Bronchial epithelial cell (primary cell): ENCODE measurements at places on chromosomes 13 and 19. TPM values are rescaled to one million over a fixed set of nuclear protein-coding genes. Genes with fewer than 3 reads are reported as not detected.

SYCN gene
- not detected in 2 replicates for total RNA-seq

DNA sequence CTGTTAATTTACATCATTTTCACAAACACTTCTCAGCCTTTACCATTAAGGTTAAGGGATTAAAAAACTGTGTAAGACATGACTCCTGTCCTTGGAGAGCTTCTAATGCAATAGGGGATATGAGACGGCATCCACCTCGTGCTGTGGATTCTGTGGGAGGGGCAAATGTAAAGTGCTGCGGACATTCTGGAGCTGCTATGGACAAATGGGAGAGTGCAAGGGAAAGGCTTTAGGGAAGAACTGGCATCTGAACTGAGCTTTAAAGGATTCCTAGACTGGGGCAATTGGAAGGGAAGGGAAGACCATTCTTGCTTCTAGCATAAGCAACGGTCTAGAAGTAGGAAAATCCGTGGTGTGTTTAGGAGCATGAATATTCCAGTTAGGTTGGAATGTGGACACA, 31.4 kb downstream of the CDADC1 start:
- no peak for DNase-seq

DNA sequence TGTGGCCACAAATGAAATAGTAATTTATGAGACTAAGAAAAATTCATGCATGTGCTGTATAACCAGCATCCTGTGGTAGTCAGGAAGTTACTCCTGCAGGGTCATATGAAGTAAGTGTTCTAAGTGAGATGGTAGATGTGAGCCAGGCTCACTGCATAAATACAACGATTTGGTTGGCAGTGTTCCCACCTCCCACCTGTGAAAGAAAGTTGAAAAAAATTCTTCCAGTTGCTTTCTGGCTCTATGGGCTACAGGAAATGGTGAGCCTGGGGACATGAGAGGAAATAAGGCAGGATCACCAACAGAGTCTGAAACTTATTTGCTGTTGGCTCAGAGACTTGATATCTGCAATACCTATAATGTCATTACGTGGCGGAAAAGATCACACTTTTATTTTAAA, 301.7 kb upstream of the SPRY2 start:
- no peak for DNase-seq

- no peak for DNase-seq
Measured at GRCh38 chr13:110519046-110519445, 42.5 kb downstream of the RAB20 start.

DNA sequence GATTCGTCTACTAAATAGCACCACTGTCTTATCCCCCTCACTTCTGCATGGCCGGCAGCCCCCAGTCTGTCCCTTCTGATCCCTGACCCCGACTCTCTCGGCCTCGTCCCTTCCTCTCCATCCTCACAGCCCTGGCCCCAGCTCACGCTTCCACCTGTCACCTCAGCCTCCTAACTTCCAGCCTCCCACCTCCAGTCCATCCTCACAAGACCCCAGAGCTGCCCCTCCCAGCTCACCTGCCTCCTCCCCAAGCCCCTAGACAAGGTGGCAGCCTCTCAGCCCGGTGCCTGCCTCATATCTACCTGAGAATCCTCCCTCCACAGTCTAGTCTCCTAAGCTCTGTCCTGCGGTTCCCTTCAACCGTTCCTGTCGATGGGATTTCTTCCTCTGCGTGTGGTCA, 10.0 kb downstream of the KCNC3 start:
- no peak for DNase-seq

ZGLP1 gene
- 0.26 and 0.53 TPM in 2 replicates for total RNA-seq

DNA sequence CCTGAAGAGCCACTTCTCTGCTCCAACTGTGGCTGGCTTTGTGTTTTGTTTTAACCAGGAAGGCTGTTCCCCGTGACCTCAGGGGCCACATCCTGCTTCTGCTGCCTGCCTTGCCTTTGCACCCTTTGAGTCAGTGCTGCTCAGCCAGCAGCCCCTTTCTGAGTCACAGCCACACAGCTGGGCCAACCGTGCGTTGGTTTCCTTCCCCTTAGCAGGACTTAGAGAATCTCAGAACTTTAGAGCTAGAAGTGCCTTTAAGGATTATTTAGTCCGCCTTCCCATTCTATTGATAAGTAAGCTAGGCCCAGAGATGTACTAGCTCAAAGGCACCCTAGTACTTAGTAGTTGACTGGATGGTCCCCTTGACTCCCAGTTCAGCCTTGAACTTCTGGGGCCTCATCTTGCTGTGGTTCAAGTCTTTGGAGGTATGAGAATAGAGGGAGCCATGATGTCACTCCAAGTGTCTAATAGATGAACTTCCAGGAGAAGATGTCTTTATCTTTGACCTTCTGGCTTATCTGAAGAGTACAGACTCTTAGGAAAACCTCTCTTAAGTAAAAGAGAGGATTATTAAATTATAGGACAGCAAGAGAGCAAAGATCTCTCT, 8.0 kb downstream of the RGCC start:
- DNase-seq = peak; percentile 88

- no peak for DNase-seq
Measured at GRCh38 chr19:55300886-55301458, 17.2 kb downstream of the BRSK1 start.

UTP14C gene
- 10.6 and 10.8 TPM in 2 replicates for total RNA-seq

GRCh38 chr19:50510700-50511068, 307 bp downstream of the JOSD2 start:
- DNase-seq = peak; percentile 4

- DNase-seq = no peak
Measured at GRCh38 chr19:34678421-34678820, 943 bp downstream of the ZNF302 start.

POSTN gene
- total RNA-seq = 1.5 and 2.1 TPM in 2 replicates

- peak; percentile 55 for DNase-seq
Measured at GRCh38 chr19:46016426-46017094, 6.3 kb downstream of the PGLYRP1 start.

IGSF23 gene
- not detected in 2 replicates for total RNA-seq

PLK5 gene
- total RNA-seq = not detected in 2 replicates

DNA sequence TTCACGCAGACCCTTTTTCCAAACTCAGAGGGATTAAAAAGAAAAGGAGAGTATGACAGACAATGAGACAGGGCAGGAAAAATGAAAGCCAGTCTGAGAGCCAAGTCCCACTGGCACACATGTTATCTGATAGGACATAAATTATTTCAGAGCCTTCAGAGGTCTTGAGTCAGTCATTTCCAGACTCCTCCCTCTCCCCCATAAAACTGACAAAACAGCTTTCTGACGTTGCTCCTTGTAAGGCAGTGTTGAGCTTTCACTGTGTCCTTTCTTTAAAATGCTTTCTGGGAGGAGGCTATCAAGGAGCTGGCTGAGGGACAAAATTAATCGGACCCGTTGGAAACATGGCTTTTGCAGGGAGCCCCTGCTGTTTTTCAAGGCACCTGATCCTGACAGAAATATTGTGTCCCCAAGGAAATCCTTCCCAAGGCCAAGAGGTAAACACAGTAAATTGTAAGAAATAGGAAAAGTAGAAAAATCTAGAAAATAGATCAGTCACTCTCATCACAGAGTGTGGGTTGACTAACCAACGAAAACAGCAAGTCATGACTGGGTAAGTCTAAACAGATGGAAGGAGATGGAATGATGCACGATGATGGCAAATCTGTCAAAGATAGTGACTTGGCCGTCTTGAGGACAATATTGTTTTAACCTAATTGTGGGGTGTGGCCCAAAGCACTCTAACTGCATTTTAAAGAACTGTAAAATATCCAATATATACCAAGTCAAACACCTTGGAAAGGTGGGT, 89.7 kb downstream of the DCT start:
- DNase-seq = no peak

GRCh38 chr13:76828316-76828741, 57.9 kb downstream of the KCTD12 start:
- DNase-seq = peak; percentile 46

- no peak for DNase-seq
Measured at GRCh38 chr19:5681391-5682106, 722 bp downstream of the HSD11B1L start.

C1QTNF9B gene
- not detected in 2 replicates for total RNA-seq

- peak; percentile 55 for DNase-seq
Measured at GRCh38 chr19:47247308-47247990, 8.9 kb upstream of the CCDC9 start.

PEX11G gene
- total RNA-seq = 2.1 and 3.8 TPM in 2 replicates

DNA sequence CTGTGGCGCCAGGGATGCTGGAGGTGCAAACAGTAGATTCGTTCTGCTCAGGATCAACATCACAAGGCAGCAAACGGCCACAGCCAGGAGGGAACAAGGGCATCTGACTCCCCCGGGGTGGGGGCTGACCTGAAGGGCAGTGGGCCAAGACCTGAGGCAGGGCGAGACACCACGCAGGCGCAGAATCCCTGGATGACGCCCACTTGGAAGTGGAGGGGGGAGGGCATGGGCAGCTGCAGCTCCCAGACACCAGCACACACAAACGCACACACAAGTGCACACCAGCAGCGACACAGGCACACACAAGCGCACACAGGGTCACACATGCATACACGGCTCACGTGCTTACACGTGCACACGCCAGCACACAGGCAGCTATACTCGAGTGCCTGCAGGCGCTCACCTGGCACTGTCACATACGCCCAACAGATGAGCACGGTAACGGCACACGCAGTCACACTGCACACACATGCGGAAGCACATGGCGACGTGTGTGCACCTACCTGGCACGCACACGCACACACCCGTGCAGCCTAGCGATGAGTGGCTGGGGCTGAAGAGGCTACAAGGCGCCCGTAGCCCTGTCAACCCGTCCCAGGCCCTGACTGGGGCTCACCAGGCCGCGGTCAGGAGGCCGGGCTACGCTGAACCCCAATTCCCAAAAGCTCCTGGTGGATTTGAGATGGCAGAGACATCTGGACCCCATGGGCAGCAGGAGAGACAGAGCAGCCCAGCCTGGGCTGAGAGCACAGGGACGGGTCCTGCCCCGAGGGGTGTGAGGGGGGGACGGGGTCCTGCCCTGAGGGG, 5.5 kb downstream of the C2CD4C start:
- DNase-seq = no peak

- DNase-seq = no peak
Measured at GRCh38 chr13:110137680-110138009, 169.3 kb downstream of the COL4A1 start.

GRCh38 chr19:47123406-47123805, 7.2 kb upstream of the SAE1 start:
- no peak for DNase-seq

GRCh38 chr13:40586886-40587565, 79.4 kb downstream of the FOXO1 start:
- no peak for DNase-seq

TPTE2 gene
- not detected in 2 replicates for total RNA-seq

B3GNT3 gene
- total RNA-seq = 11.6 and 27.4 TPM in 2 replicates

ZNF600 gene
- 9.1 and 10.0 TPM in 2 replicates for total RNA-seq

- DNase-seq = no peak
Measured at GRCh38 chr13:108728370-108728769, 99.0 kb downstream of the MYO16 start.

PALM3 gene
- total RNA-seq = not detected in 2 replicates

DNA sequence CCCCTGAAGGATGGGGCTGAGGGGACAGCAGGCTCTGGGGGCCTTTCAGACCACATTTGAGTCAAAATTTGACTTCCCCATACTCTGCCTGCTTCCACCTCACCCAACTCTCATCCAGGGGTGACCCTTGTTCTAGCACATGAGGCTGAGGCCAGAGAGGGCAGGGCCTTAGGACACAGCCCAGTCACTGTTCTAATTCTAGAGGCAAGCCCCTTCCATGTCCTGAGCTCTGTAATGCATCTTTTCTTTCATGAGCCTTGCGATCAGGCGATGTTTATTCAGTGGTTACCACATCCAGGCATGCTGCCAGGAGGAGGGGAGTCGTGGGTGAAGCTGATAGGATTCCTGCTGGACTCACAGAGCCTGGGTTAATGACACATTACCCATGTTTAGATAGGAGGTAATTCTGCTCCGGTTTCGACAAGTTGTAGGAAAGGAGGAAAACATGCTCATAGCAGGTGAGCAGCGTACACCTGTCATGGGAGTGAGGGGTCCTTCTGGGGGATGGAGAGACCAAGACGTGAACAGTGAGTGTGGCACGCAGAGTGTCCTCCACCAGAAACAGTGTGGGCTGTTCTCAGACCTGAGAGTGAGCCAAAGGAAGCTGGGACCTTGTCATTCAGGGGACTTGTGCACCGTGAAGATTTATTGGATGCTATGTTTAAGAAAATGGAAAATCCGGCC, 9.3 kb downstream of the RPS9 start:
- peak; percentile 96 for DNase-seq

- DNase-seq = no peak
Measured at GRCh38 chr19:18729933-18730530, 46.6 kb downstream of the CRTC1 start.

CILP2 gene
- under 0.01 and 0.13 TPM in 2 replicates for total RNA-seq

GRCh38 chr13:103289681-103290080, 223.5 kb upstream of the SLC10A2 start:
- DNase-seq = no peak

GRCh38 chr19:47742634-47743033, 2.7 kb upstream of the NOP53 start:
- DNase-seq = no peak

DNA sequence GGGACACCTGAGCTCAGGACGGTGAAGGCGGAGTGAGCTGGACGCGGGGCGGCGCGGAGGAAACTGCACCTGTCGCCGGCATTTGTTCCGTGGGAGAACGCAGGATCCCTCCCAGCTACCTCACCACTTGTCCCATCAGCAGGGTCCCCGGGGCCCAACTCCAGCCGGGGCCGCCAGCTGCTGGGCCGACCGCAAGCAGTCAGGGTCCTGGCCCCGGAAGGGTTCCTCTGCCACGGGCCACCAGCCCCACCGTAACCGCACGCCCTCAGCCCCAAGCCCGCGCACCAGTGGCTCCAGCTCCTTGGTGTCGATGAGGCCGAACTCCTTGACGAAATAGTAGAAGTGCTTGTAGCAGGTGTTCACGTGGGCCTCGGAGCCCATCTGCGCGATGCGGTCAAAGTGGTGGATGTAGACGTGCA, 19.6 kb downstream of the MOB3A start:
- no peak for DNase-seq

DNA sequence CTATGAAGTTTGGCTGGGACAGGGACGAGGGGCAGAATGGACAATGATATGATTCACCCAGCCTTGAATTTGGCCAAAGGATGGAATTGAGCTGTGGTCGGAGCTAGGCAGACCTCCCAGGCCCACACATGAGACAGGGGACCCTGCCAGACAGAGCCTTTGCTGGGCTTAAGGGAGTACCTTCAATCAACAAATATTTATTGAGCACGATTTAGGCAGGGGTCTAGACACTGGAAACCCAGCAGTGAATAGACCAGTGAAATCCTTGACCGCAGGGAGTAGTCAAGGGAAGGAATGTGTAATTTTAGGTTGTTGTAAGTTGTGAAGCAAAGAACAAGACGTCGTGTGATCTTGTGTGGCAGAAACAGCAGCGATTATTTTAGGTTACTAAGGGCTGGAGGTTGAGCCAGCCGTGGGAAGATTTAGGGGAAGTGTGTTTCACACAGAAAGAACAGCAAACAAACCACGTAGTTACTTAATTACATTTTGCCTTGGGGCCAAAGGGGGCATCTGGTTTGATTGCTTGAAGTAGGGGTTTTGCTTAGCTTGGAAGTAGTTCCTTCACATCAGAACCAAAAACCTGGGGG, 16.9 kb upstream of the AP1M2 start:
- no peak for DNase-seq

HNRNPA1L2 gene
- total RNA-seq = 3.7 and 3.8 TPM in 2 replicates

DNA sequence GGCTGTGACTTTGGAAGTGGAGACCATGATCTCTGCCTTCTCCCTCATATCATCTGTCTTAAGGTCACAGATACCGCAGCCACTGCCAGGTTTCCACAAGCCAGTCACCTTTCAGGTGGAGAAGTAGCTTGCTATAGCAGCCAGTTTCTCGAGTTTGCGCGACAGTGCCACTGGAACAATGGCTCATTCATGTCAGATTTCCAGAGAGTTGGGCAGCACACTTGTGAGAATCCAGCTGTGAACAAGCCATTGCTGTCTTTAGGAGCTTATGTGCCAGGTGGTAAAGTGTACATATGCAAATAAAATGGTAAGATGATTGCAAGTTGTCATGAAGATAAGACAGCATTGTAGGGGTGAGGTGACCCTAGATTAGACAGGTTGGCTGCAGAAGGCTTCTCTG, 22.3 kb downstream of the GARRE1 start:
- no peak for DNase-seq
